ENCODE measurements at places on chromosomes 1 and 21.

DNA sequence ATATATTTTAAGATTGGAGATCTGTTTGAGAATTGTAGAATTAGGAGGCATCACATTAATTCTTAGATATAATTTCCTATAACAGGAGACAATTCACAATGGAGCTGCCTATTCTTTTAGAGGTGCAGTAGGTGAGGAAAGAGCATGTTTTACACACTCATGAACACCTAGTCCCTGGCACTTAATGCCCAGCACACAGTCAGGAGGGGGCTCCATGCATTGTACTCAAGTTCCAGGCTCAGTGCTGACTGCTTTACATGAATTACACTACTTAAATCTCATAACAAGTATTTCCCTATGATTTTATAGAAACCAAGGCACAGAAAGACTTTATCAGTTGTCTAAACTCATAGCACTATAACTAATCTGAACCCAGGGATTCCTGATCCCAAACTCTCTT is 360 bp upstream of the GBP3 start:
- DNase-seq, result no peak

- DNase-seq, result peak; percentile 25
Measured at GRCh38 chr1:83692524-83693381, 306.2 kb downstream of the TTLL7 start.

- no peak for DNase-seq
Measured at GRCh38 chr1:184157394-184157742, 105.8 kb downstream of the TSEN15 start.

GRCh38 chr1:67896826-67897225 is 63.6 kb upstream of the GNG12 start:
- DNase-seq, result no peak

GRCh38 chr1:229434005-229434640 is at the start of gene ACTA1:
Gene ACTA1, minus strand, starts transcription at chr1:229434094. Its CDS starts 979 bp downstream, at chr1:229433115.
- no peak for DNase-seq

DNA sequence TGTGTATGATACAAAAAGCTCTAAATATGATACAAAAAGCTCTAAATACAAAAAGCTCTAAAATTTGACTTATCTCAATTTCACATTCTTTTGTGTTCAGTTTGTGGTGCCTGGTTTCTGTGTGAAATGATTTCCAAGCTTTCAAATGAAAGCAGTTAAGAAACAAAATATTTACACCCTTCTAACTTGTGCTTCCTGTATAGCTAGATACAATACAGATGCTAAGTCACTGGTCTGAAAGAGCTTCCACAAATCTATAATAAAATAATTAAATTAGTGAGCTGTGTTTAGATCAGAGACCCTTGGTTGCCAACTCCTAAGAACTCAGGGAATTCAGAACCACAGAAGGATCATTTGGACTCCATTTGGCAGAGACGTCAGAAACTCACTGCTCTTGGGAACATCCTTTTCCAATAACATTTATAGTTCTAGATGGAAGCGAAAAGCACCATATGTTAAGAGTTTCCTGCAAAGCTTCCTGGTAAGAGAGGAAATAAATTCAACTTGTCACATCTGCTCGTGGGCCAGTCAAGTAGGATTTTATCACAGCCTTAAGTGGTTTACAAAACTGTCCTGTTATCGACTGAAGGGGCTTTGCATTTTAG is 1079.1 kb downstream of the ADGRL2 start:
- no peak for DNase-seq

- DNase-seq, result no peak
Measured at GRCh38 chr1:232597721-232598120, 32.2 kb downstream of the SIPA1L2 start.
